Fibroblast of skin of scalp (primary cell): ENCODE measurements at places on chromosomes 4 and X.

- DNase-seq, result no peak
Measured at GRCh38 chr4:17964576-17964975, 57.0 kb downstream of the LCORL start.

- DNase-seq, result no peak
Measured at GRCh38 chr4:165308166-165308565, 19.3 kb upstream of the MSMO1 start.

DNA sequence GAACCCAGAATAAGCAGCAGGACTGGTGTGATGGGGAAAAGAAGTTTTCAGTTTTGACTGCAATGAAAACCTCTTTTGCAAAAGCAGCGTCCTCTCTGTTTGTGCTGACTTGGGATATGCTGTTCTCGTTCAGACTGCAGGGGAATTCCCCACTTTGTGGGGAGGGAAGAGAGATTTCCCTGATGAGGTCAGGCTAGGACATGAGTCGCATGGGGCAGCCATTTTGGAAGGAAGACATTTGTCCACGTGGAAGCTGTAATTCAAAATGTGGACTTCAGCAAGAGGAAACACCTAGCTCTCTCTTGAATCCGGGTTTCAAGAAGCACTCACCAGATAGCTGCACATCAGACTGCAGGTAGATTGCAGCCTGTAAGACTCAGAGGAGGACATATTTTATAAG lies 39.3 kb downstream of the ING2 start:
- no peak for DNase-seq

GRCh38 chr4:57580710-57581599 lies 470.8 kb upstream of the IGFBP7 start:
- no peak for DNase-seq

DNA sequence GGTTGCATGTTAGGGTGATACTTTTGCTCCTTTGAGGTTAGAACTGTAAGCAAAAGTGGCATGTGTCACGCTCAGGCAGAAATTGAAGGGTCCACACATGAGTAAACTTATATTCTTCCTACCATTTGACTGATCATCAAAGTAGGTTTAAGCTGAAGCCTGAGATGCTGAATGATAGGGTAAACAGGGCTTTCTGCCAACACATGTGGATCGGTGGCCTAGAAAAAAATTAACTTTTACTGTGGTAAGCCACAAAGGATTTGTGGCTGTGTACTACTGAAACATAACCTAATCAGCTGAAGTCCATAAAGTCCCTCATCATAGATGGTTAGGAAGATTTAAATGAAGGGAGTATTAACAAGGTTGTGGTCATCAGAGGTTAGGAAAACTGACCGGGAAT lies 1070.1 kb downstream of the STPG2 start:
- DNase-seq, result no peak

DNA sequence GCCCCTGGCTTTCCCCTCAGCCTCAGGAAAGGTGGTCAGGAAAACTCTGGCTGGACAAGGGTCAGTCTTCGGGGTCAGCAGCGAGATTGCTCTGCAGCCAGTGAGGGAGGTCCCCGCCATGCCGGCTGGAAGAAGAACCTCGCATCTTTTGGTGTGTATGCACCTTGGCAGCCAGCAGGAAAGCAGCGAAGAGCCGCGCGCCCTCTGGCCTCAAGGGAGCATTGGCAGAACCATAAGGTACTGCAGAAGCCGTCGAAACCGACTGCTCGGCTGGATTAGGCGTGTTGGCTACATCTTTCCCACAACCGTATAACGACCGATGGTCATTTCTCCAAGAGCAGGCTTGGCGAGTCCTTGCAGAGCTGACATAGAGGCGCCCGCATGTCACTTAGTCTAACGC lies 48.3 kb downstream of the GPR143 start:
- DNase-seq, result no peak

- peak; percentile 31 for DNase-seq
Measured at GRCh38 chrX:19127649-19128168, 5.4 kb upstream of the ADGRG2 start.

- DNase-seq, result peak; percentile 9
Measured at GRCh38 chr4:44927399-44928380, 201.3 kb upstream of the GNPDA2 start.

DNA sequence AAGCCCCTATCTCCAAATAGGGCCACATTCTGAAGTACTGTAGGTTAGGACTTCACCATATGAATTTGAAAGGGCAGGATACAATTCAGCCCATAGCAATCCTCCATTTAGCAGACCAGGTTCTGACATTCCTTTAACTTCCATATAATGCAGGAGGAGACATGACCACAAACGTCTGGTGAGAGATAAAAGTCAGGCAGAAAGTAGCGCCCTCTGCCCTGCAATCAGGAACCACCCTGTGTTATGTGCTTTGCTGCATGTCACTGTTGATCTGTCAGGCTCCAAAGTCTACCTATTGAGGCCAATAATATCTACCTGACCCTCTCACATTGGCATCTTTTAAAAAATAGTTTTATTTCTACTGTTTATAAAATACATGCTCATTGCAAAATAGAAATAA lies 30.2 kb upstream of the SEPSECS start:
- no peak for DNase-seq

DNA sequence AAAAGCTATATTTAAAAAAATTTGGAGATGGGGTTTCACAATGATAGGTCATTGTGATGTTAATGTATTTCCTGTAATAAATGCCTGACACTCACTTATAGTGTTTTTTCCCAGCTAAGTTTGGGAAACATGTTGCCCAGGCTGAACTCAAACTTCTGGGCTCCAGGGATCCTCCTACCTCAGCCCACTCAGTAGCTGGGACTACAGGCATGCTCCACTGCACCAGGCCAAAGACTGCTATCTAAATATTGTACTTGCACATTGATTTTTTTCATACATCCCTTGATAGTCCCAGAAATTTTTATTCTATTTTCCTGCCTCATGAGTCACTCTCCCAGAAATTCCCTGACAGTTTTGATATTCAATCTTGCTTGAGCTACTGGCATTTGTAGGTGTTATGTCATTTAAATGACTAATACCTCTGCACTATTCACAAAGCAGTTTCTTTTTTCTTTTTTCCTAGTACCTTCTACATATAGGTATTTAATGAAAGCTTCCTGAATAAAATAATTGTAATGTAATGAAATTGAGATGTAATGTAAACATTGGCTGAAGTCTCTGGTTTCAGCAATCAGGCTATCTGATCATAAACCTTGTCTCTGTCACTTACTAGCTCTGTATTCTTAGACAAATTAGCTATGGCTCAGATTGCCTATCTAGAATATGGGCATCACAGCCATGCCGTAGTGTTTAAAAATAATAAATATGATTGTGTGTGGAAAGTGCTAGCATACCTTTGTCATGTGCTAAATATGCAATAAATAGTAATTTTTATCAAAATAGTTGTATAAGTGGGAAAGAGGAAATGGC lies 1973.0 kb upstream of the AGA start:
- DNase-seq, result peak; percentile 2
